ENCODE measurements at places on chromosomes 2 and 18. TPM values are rescaled to one million over a fixed set of nuclear protein-coding genes. Genes with fewer than 3 reads are reported as not detected.

TUBA3D gene
- not detected for total RNA-seq

ABCB11 gene
- total RNA-seq: 0.37 TPM

RFTN2 gene
- 16.2 TPM for total RNA-seq

PRSS56 gene
- total RNA-seq: not detected

NOL4 gene
- not detected for total RNA-seq

ADAM23 gene
- total RNA-seq: 5.7 TPM

CNGA3 gene
- not detected for total RNA-seq

RRM2 gene
- total RNA-seq: 4.6 TPM

HNMT gene
- 50.9 TPM for total RNA-seq

DCDC2C gene
- total RNA-seq: not detected

ALK gene
- not detected for total RNA-seq

Data from cardiac ventricle fibroblast (primary cell).